ENCODE measurements at places on chromosomes 3 and 15. TPM values are rescaled to one million over a fixed set of nuclear protein-coding genes. Genes with fewer than 3 reads are reported as not detected.

DNA sequence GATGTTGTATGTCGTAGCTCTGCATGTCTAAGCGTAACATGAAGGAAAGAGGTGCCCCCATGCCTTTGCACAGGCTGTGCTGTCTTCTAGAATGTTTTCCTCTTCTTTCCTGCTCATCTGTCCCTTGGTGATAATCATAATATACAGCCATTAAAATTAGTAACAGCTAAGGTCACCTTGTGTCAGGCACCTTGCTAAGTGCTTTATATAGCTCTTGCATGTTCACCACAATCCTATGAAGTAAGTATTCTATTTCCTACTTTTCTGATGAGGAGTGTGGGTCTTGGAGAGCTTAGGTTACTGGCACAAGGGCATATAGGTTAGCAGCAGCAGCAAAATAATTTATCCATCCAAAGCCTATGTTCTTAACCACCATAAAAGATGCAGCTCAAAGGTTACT, 754.4 kb downstream of the NTRK3 start:
- no peaks in the 10 kb centered on the region for H3K36me3 ChIP-seq
- no peaks in the 10 kb centered on the region for H3K4me1 ChIP-seq
- no peak overlapping the region for H3K4me3 ChIP-seq

The MESP2 gene
- total RNA-seq, result 1.3 TPM

GRCh38 chr3:150117076-150117475, 146.4 kb upstream of the PFN2 start:
- no peak for DNase-seq
- H3K27me3 ChIP-seq, result no peaks in the 10 kb centered on the region
- H3K36me3 ChIP-seq, result no peaks in the 10 kb centered on the region
- no peak overlapping the region for H3K4me3 ChIP-seq

The SLC12A1 gene
- not detected for total RNA-seq

The CELF6 gene
- total RNA-seq, result not detected

The EFCC1 gene
- total RNA-seq, result not detected

DNA sequence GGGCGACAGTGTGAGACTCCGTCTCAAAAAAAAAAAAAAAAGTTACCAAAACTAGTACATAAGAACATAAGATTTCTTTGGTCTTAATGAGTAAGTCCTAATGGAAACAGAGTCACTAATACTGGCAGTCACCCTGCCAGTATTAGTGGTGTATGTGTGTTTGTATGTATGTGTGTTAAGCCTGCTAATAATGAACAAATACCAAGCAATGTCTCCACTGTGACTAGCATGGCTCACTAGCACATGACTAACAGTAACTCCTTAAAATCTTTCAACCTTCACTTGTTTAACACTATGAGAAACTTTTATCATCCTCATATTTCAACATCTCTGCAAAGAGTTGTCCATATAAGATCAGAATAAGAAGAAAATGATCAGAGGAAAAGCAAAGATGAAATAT, 231.0 kb upstream of the ATP11B start:
- H3K27ac ChIP-seq, result no peak overlapping the region
- H3K36me3 ChIP-seq, result no peaks in the 10 kb centered on the region
- no peaks in the 10 kb centered on the region for H3K27me3 ChIP-seq
- DNase-seq, result no peak
- no peak overlapping the region for H3K4me3 ChIP-seq
- no peaks in the 10 kb centered on the region for H3K4me1 ChIP-seq

DNA sequence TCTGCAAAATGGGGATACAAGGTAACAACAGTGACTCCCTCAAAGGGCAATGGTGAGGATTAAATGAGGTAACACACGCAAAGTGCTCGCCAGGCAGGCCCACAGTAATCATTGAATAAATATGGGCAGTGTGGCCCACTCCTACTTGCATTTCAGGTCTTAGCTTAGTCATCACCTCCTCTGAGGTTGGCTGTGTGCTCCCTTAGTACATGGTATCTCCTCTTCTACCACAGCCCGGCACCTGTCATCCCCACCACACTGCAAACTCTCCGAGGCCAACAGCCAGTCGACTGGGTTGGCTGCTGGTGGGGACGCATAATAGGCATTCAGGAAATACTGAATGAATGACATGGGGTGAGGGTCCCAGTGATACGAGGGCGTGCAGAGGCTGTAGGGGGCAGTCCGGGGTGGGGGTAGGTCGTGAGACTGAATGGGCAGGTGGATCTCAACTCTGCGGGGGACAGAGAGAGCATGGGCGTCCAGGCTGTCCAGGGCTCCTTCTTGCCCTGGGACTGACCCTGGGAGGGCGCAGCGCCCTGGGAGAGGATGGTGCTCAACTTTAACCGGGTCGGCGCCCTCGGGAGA, 375 bp upstream of the MYZAP start:
- peak overlapping the region; percentile 77 for H3K4me3 ChIP-seq
- H3K36me3 ChIP-seq, result no peaks in the 10 kb centered on the region
- H3K27me3 ChIP-seq, result no peaks in the 10 kb centered on the region
- DNase-seq, result peak; percentile 72
- peak overlapping the region; percentile 74 for H3K27ac ChIP-seq

The SPTBN5 gene
- total RNA-seq, result 0.98 TPM

DNA sequence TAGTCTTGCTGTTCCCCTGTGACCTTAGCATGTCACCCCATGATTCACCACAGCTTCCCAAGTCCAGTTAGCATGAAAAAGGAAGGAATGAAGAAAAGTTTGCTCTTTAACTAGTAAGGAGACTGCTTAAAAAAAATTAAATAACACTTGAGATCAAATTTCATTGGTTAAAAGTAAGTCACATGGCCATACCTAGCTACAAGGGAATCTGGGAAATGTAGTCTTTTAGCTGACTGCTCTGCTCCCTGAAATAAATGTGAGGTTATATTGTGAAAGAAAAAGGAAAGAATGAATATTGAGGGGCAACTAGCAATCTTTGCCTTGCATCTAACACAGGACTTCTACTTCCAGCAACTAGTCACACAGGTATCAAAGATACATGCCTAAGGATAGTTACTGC, 84.7 kb upstream of the LRRN1 start:
- H3K27me3 ChIP-seq, result no peaks in the 10 kb centered on the region
- no peaks in the 10 kb centered on the region for H3K4me1 ChIP-seq
- H3K27ac ChIP-seq, result no peak overlapping the region
- no peaks in the 10 kb centered on the region for H3K36me3 ChIP-seq

DNA sequence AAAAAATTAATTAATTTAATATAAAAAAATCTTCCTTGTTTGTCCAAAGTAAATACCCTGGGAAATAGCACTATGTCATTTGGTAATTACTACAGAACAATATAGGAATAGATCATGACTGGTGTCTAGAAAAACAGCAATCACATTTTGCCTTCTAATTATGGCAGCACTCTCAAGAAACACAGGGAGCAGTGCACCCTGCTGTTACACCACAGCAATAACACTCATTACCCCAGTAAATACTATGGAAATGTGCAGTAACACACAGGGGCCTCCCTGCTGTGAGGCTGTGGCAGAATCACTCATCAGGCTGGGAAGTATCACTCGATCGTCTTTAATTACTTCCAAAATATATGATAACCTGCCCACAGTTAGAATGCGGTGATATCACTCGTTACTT, 646.0 kb downstream of the TUSC7 start:
- no peak overlapping the region for H3K27ac ChIP-seq
- no peaks in the 10 kb centered on the region for H3K36me3 ChIP-seq
- no peaks in the 10 kb centered on the region for H3K27me3 ChIP-seq
- DNase-seq, result no peak
- no peak overlapping the region for H3K4me3 ChIP-seq
- H3K4me1 ChIP-seq, result no peaks in the 10 kb centered on the region

The STARD9 gene
- 4.9 TPM for total RNA-seq

The ATP13A5 gene
- total RNA-seq, result not detected

The STAB1 gene
- total RNA-seq, result not detected

DNA sequence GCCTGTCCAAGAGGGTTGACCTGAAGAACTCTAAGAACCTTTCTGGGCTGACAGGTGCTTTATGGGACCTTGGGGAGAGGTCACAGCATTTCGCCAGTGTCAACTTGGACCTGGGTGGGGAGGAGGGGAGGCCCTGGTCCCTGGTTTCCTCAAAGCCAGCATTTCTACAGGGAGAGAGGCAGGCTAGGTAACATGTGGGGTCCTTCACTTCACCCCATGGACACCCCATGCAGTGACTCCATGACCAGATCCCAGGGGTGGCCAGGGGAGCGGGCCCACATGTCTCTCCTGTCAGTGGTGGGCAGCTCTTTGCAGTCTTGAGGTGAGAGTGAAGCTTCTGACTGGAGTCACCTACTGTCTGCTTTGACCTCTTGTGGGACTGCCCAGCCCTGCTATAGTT, 35.8 kb downstream of the GOLGA6L10 start:
- no peaks in the 10 kb centered on the region for H3K36me3 ChIP-seq
- H3K4me3 ChIP-seq, result no peak overlapping the region
- H3K27ac ChIP-seq, result no peak overlapping the region
- H3K27me3 ChIP-seq, result no peaks in the 10 kb centered on the region
- no peak for DNase-seq

The NR2F2 gene
- total RNA-seq, result 19.6 TPM

GRCh38 chr3:12752102-12752501, 7.0 kb downstream of the TMEM40 start:
- peak; percentile 53 for DNase-seq
- peak overlapping the region; percentile 87 for H3K27ac ChIP-seq
- no peaks in the 10 kb centered on the region for H3K36me3 ChIP-seq
- H3K4me3 ChIP-seq, result no peak overlapping the region

GRCh38 chr3:170154569-170155143, 26.9 kb downstream of the PHC3 start:
- H3K27ac ChIP-seq, result no peak overlapping the region
- 0 out of 2 replicates have a peak, but pooled peaks cover 5% of the 10 kb centered on the region for H3K4me1 ChIP-seq
- no peak for DNase-seq
- no peaks in the 10 kb centered on the region for H3K27me3 ChIP-seq
- H3K4me3 ChIP-seq, result no peak overlapping the region

DNA sequence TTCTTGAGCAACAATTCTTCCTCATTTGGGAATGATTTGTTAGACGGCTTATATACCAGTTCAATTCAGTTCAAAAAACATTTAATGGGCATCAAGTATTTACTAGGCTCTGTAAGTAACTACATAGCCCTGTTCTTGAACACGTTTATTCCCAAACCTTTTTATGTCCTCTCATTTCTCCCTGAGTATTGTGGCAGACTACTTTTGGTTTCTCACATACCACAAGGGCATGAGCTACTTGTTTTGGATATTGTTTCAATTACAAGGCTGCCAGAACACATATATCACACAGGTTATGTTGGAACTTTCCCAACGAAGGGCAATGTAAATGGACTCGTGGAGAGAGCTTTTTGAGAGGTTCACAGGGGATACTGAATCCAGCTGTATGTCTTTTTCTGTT, 363.8 kb upstream of the NAALADL2 start:
- no peaks in the 10 kb centered on the region for H3K4me1 ChIP-seq
- no peak overlapping the region for H3K4me3 ChIP-seq
- H3K36me3 ChIP-seq, result no peaks in the 10 kb centered on the region
- no peak overlapping the region for H3K27ac ChIP-seq
- DNase-seq, result no peak

The ST6GAL1 gene
- 9.4 TPM for total RNA-seq

DNA sequence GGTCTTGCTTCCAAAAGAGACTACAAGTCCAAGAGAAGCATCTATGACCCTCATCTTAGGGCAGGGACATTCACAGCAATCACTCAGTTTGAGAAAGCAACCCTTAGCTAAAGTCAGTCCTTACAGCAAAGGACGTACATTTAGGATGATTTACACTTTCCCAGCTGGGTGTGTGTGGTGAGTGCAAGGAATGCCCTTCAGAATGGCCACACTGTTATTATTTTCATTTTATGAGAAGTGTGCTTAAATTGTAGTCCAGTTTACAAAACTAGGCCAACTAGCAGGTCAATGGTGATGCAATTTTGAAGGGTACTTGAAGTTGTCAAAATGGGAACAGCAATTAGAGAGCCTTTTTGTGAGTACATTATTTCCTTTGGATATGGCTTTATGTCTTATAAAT, 26.0 kb upstream of the CCK start:
- no peak for DNase-seq
- H3K27ac ChIP-seq, result no peak overlapping the region
- peaks cover 25% of the 10 kb centered on the region for H3K27me3 ChIP-seq
- H3K36me3 ChIP-seq, result no peaks in the 10 kb centered on the region
- H3K4me3 ChIP-seq, result no peak overlapping the region

GRCh38 chr3:122794483-122794778, 438 bp upstream of the SLC49A4 start:
- no peak for DNase-seq
- peaks cover 33% of the 10 kb centered on the region for H3K4me1 ChIP-seq
- no peaks in the 10 kb centered on the region for H3K27me3 ChIP-seq

The MAP3K13 gene
- 24.4 TPM for total RNA-seq

The C3orf49 gene
- not detected for total RNA-seq

- H3K4me3 ChIP-seq, result peak overlapping the region; percentile 36
- H3K27me3 ChIP-seq, result no peaks in the 10 kb centered on the region
- DNase-seq, result peak; percentile 75
Measured at GRCh38 chr3:23739536-23739935, 66.2 kb upstream of the UBE2E1 start.

GRCh38 chr3:146170591-146170990, 9.6 kb upstream of the PLOD2 start:
- peaks cover 29% of the 10 kb centered on the region for H3K4me1 ChIP-seq
- no peaks in the 10 kb centered on the region for H3K36me3 ChIP-seq
- no peaks in the 10 kb centered on the region for H3K27me3 ChIP-seq
- no peak overlapping the region for H3K4me3 ChIP-seq
- H3K27ac ChIP-seq, result no peak overlapping the region

DNA sequence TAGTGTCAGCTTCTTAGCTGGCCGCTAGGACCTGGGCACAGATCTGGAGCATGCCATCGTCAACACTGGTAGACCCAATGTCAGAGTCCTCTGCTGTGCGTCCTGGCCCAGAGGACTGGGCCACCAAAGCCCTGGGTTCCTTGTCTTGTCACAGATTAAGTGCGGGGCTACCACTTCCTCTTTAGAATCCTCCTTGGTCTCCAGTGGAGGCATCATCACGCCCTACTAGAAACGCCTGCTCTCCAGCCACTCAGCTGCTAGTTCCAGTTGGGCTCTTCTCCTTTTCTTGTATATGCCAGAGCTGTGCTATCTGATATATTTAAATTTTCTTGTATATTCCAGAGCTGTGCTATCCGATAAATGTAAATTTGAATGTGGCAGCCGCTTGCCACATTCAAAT, 11.2 kb downstream of the PPCDC start:
- H3K4me3 ChIP-seq, result no peak overlapping the region
- H3K4me1 ChIP-seq, result peaks cover 38% of the 10 kb centered on the region
- H3K27ac ChIP-seq, result no peak overlapping the region
- H3K36me3 ChIP-seq, result 0 out of 2 replicates have a peak, but pooled peaks cover 5% of the 10 kb centered on the region

The DNAJC17 gene
- 53.3 TPM for total RNA-seq

DNA sequence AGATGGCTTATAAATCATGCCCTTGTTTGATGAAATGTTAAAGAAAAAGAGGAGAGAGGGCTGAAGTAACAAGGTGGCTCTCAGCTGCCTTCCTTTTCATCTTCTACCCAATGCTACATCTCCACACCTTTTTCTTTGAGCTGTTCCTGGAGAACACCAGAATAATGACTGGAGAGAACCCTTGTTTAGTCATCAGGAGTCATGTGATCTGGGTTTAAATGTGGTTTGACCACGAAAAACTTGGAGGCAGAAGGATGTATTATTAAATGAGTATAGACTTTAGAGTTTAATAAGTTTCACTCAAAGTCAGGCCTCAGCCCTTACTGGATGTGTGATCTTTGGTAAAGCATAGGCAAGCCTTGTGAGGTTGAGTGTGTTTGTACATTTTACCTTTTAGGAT, 230.3 kb upstream of the TBL1XR1 start:
- H3K4me3 ChIP-seq, result no peak overlapping the region
- H3K27me3 ChIP-seq, result no peaks in the 10 kb centered on the region
- no peaks in the 10 kb centered on the region for H3K36me3 ChIP-seq

Data from PC-3 (cell line).